WTC11 (cell line): ENCODE measurements at places on chromosomes 6 and 20.

DNA sequence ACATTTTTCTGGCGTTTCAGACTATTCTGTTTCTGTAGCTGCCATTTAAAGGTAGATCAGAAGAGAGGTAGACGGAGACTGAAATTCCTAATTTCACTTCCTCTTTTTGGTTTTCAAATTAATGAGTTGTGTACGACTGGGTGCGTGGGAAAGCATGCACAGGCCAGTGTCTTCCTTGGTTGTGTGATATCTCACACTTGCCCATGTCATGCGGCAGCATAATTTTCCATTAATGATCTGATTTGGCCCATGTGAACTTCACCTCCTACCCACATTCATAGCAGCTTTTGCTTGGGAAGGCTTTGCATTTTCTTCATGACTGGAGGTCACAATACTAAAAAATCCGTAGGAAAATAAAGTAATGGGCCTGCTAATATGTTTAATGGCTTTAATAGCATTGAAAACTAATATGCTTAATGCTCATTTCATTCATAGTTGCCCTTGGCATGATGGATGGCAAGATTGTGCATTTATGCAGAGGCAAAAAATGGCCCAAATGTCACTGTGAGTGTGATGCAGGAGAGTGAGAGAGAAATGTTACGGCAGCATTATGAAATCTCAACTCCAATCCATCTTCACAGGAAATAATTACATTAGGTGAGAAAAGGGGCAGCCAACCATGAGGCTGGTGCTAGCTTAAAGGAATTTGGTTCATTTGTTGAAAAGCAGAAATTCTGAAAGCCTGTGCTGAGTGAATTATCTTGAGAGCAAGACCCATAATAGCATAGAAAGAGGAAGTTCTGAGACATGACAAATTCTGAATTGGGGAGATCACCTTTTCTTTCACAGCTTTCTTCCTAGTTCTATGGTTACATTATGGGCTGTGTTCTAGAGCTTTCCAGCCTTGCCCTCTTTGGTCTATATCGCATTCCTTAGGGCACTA, 69.0 kb upstream of the UST start:
- H3K36me3 ChIP-seq: peaks cover 14% of the 10 kb centered on the region
- H3K4me3 ChIP-seq: no peak overlapping the region
- no peak for DNase-seq
- no peaks in the 10 kb centered on the region for H3K4me1 ChIP-seq
- H3K27ac ChIP-seq: no peak overlapping the region

- DNase-seq: no peak
- no peak overlapping the region for H3K4me3 ChIP-seq
- H3K36me3 ChIP-seq: no peaks in the 10 kb centered on the region
- no peaks in the 10 kb centered on the region for H3K27me3 ChIP-seq
Measured at GRCh38 chr6:2911171-2911570, 8.1 kb upstream of the SERPINB9 start.

DNA sequence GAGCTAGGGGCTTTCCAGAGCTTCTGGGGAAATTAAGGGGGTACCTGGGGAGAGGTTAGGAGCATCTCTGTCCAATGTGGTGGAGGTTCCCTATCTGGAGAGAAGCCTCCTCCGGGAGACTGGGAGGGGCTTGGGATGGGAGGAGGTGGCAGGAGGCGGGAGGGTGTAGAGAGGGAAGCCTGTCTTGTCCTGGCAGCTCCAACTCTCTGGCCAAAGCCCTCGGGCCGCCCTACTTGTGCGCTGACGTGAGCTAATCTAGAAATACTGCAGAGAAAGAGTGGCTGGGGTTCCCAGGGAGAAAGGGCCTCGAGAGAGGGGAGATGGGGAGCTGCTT, 1.6 kb upstream of the SLC32A1 start:
- peak; percentile 42 for DNase-seq
- H3K36me3 ChIP-seq: no peaks in the 10 kb centered on the region
- no peak overlapping the region for H3K27ac ChIP-seq
- H3K27me3 ChIP-seq: peaks cover 100% of the 10 kb centered on the region
- H3K4me1 ChIP-seq: peaks cover 46% of the 10 kb centered on the region

DNA sequence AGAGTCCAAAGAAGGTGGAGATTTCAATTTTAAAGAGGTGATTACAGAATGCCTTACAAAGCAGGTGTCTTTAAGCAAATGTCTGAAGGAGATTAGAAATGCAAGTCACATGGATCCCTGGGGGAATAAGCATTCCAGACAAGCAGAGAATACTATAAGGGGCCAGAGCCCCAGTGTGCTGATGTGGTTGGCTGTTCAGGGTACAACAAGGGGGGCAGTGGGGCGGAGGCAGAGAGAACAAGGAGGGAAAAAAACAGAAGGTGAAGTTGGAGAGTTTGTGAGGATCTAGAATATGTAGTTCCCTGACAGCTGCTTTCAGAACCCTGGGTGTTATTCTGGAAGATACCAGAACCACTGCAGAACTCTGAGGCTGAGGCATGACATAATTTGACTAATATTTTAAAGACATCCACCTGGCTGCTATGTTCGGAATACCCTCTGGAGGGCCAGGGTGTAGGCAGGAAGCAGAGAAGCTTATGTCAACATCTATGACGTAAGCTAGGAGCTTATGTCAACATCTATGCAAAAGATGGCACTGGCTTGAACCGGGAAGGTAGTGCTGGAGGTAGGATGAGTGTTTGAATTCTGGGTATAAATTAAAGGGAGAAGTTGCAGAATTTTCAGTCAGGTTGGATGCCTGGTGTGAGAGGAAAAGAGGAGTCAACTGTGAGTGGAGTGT, 276.3 kb upstream of the AGPAT4 start:
- peaks cover 26% of the 10 kb centered on the region for H3K4me1 ChIP-seq
- no peak overlapping the region for H3K4me3 ChIP-seq
- DNase-seq: no peak
- H3K36me3 ChIP-seq: peaks cover 11% of the 10 kb centered on the region

DNA sequence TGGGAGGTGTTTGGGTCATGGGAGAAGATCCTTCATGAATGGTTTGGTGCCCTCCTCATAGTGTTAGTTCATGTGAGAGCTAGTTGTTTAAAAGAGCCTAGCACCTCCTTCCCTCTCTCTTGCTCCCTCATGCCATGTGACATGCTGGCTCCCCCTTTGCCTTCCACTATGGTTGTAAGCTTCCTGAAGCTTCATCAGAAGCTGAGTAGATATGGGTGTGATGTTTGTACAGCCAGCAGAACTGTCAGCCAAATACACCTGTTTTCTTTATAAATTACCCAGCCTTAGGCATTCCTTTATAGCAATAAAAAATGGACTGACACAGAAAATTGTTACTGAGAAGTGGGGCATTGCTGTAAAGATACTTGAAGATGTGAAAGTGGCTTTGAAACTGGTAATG, 731.1 kb upstream of the FLRT3 start:
- peaks cover 16% of the 10 kb centered on the region; the same call in 1 of the 2 replicates for H3K36me3 ChIP-seq
- H3K27ac ChIP-seq: no peak overlapping the region
- H3K4me1 ChIP-seq: peaks cover 26% of the 10 kb centered on the region
- no peak for DNase-seq
- no peak overlapping the region for H3K4me3 ChIP-seq

- peaks cover 20% of the 10 kb centered on the region for H3K4me1 ChIP-seq
- no peak for DNase-seq
- no peak overlapping the region for H3K4me3 ChIP-seq
- peaks cover 13% of the 10 kb centered on the region for H3K27me3 ChIP-seq
- no peak overlapping the region for H3K27ac ChIP-seq
Measured at GRCh38 chr6:73691512-73691911, 4.5 kb upstream of the CD109 start.

DNA sequence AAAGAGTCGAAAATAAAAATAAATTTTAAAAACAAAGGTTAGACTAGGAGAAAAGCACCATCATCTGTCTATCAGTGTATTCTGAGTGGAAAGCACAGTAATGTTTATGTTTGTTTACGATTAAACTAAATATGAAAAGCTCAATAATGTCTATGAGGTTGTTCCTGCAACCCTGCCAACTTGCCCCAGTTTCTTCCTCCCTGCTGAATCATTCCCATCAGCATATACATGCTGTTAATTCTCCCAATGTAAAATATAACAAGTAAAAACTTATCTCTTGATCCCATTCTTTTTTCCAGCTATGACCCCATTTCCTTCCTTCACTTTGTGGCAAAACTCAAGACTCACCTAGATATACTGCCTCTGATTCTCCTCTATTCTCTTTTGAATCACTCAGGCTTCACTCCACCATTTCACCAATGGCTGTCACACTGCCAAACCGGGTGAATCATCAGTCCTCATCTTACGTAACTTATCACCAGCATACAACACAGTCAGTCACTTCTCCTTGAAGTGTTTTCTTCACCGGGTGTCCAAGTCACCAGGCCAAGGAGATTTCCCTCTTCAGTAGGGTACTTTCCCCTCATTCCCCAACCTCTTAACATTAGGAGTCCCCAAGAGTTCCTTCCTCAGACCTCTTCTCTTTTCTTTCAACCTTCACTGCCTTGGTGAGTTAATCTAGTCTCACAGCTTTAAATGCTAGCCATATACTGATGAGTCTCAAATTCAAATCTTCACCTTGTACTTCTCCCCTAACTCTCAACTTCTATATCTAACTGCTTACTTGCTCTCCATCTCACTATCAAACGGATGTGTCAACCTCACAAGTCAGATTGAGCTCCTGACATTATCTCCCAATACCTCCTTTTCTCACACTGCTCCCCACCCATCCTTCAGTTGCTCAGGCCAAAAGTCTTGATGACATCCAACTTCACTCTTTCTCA, 6.2 kb downstream of the TMEM242 start:
- no peak overlapping the region for H3K4me3 ChIP-seq
- no peak overlapping the region for H3K27ac ChIP-seq
- peaks cover 41% of the 10 kb centered on the region for H3K36me3 ChIP-seq

GRCh38 chr6:5425797-5426196, 164.5 kb downstream of the FARS2 start:
- no peak overlapping the region for H3K27ac ChIP-seq
- no peak overlapping the region for H3K4me3 ChIP-seq
- no peak for DNase-seq
- H3K27me3 ChIP-seq: no peaks in the 10 kb centered on the region
- H3K4me1 ChIP-seq: peaks cover 24% of the 10 kb centered on the region

DNA sequence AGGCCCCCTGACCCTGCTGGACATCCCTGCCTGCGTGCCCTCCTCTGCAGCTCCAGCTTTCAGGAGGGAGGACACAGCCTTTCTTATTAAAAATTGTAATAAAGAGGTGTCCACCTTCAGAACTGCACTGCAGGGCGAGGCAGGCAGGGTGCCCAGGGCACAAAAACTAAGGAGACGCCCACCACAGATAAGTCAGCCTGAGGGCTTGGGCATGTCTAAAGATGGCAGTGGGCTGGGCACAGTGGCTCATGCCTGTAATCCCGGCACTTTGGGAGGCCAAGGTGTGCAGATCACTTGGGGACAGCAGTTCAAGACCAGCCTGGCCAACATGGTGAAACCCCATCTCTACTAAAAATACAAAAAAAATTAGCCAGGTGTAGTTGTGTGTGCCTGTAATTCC, 7.0 kb upstream of the C20orf144 start:
- no peaks in the 10 kb centered on the region for H3K27me3 ChIP-seq
- H3K4me3 ChIP-seq: no peak overlapping the region
- DNase-seq: no peak
- peaks cover 6% of the 10 kb centered on the region for H3K36me3 ChIP-seq
- peaks cover 26% of the 10 kb centered on the region for H3K4me1 ChIP-seq

GRCh38 chr6:139230391-139230840, 61.4 kb downstream of the TXLNB start:
- peaks cover 6% of the 10 kb centered on the region for H3K27me3 ChIP-seq
- peaks cover 6% of the 10 kb centered on the region; the same call in 1 of the 2 replicates for H3K4me1 ChIP-seq
- peaks cover 20% of the 10 kb centered on the region for H3K36me3 ChIP-seq
- H3K4me3 ChIP-seq: no peak overlapping the region

- no peak overlapping the region for H3K4me3 ChIP-seq
- no peak for DNase-seq
- peaks cover 11% of the 10 kb centered on the region; the same call in 1 of the 2 replicates for H3K4me1 ChIP-seq
Measured at GRCh38 chr20:60962367-60963045, 289.6 kb upstream of the CDH4 start.

DNA sequence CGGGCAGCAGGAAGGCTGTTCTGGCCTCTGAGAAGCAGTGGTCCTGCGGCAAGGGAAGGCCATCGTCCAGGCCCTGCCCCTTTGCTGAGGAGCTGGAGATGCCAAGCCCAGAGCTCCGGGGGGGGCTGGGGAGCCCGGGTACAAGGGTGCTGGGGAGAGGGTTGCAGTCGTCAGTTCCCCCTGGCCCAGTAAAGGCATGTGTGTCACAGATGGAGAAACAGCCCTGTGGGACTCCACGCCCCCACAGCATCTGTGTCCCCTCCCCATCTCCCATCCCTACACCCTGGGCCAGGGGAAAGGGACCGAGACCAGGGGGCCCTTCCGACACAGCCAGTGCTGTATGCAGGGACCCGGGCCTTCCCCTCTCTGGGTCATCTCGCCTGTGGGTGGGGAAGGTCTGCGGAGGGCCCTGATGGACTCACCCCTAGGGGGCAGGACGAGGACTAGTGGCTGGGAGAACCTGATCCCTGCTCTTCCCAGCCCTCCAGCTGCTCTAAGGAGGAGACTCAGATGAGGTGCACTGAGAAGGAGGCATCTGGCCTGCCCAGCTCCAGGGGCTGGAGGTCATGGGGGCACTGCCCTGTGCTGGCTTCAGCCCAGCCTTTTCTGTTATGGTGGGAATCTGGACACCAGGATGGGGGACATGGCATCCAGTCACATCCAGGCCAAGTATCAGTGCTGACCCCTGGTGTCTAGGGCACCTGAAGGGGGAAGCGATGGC, 609 bp downstream of the MYL9 start:
- H3K4me3 ChIP-seq: peak overlapping the region; percentile 62
- DNase-seq: peak; percentile 71
- H3K27me3 ChIP-seq: no peaks in the 10 kb centered on the region

DNA sequence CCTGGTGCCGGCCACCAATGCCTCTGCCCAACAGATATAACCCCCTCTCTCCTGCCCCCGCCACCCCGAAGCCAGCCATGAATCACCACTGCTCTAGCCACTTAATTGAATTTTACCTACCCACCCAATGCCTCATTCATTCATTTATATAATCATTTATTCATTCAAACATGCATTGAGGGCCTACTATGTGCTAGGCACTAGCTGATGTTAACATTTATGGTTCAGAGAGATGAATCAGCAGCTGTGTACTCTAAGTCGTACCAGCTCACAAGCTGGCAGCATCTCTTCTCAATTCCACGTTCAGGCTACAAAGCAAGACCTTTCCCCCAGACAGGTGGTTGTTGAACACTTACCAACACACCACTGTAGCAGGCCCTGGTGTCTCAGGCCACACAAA, 12.9 kb upstream of the MDGA1 start:
- H3K4me3 ChIP-seq: no peak overlapping the region
- H3K4me1 ChIP-seq: peaks cover 13% of the 10 kb centered on the region
- no peaks in the 10 kb centered on the region for H3K36me3 ChIP-seq
- H3K27ac ChIP-seq: no peak overlapping the region
- peaks cover 33% of the 10 kb centered on the region for H3K27me3 ChIP-seq

- H3K4me3 ChIP-seq: no peak overlapping the region
- no peak for DNase-seq
- H3K27me3 ChIP-seq: no peaks in the 10 kb centered on the region
Measured at GRCh38 chr6:16121339-16121738, 7.5 kb upstream of the MYLIP start.

- H3K27me3 ChIP-seq: no peaks in the 10 kb centered on the region
- H3K27ac ChIP-seq: no peak overlapping the region
- no peak for DNase-seq
Measured at GRCh38 chr6:126907312-126907711, 211.2 kb upstream of the RSPO3 start.

- H3K27ac ChIP-seq: no peak overlapping the region
- no peaks in the 10 kb centered on the region; the same call in 1 of the 2 replicates for H3K27me3 ChIP-seq
- H3K4me3 ChIP-seq: no peak overlapping the region
- H3K36me3 ChIP-seq: peaks cover 22% of the 10 kb centered on the region
Measured at GRCh38 chr6:80548532-80548931, 442.1 kb downstream of the BCKDHB start.
